ENCODE measurements at places on chromosomes 5 and 9.

DNA sequence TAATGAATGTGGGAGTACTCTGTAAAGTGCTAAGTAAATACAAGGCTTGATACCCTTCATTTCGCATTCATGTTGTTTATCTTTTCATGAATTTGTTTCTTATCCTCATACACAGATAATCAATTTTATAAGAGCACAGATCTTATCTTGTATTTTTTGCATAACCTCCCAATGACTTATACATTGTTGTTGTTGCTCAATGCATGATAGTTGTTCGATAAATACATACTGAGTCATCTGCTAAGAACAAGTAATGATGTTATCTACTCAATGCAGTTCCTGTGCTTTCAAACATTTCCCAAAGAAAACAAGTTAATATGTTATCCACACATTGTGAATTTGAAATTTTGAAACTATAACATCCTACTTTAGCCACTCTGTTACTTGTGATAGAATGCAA is 60.7 kb downstream of the TAF11L14 start:
- DNase-seq: no peak

DNA sequence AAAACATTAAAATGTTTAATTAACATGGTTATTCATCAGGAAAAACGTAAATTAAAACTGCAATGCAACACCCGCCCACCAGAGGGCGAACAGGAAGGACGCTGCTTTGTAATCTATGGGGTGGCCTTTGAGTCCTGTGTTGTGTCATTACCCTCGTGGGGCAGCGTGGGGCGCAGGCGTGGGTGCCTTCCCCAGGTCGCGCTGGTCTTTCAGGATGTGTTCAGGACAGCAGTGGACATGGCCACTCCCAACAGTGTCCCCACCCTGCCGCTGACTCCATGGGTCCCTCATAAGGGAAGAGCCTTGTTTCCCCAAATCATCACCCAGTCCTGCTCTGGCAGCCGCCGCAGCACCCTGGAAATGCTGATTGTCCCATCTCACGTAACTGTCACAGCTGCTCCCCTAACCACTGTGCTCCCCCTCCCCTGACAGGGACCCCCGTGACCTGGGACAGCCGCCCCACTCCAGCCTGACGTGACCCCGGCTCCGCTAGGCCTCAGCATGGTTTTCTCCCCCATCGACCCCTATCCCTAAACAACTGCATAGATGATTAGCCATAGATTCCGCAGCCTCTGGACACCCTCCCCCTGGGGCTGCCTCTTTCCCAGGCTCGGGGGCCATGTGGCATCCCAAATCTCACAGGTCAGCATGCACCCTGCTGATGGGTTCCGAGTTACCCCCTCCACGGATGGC is 36.4 kb downstream of the GLT6D1 start:
- DNase-seq: peak; percentile 10

DNA sequence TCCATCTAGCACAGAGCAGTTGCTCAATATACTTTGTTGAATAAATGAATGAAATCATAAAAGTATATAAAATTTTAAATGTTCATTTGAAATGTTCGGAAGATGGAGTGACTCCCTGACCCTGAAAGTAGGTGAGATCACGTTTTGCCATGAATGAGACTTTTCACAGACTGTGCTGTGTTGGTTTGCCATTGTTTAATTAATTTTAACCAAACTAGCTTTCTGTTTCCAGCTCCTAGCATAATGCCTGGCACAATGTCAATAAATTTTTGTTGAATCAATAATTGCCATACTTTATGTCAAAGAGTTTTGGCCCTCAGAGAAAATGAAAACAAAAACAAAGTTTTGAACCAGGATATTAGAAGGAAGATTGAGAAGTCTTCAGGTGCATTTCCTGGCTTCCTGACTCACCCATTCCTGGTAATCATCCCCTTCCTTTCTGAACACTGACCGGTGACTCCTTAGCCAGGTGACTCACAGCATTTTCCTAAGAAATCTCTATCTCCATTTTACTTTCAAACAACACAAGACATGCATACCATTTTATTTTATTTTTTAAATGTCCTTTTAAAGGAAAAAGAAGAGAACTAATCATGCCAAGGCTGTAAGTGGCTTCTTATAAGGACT is 15.1 kb downstream of the SLC28A3 start:
- DNase-seq: no peak

DNA sequence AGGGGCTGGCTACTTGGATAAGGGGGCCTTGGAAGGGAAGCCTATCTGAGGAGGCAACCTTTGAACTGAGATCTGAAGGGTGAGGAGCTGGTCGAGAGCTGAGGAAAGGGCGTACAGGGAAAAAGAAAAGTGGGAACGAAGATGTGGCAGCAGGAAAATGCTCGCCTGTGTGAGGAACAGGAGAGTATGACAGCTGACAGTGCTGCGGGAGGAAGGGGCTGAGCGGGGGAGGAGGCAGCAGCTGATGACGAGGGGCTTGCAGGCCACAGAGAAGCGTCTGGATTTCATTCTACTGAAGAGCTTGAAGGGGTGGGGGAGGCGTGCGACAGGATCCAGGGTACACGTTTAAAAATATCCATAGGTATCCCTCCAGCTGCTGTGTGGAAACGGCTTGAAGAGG is 28.9 kb downstream of the SH3PXD2B start:
- DNase-seq: no peak

DNA sequence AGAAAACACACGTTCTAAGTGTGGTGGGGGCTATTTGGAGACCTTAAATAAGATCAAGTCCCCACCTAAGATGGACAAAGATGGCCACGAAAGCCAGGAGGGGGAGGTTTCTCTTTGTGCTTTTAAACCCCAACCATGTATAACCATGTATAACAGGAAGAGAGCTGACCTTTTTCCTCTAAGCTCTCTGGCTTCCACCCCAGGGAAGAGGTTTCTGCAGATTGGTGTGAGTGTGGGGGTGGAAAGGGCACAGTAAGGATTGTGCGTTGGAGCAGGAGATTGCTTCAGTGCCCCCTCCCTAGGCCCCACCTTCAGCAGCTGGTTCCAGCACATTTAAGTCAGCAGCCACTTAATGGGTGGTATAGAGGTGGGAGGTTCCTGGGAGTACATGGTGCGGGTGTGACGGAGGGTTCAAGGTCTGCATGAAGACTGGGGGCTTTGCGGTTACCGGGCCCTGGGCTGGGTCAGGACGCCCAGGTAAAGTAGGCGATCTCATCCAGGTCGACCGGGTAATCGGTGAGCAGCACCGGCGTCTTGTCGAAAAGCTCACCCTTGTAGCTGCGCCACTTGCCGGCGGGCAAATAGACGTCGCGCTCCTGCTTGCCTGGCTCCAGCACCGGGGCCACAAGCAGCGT is 6.2 kb downstream of the MYORG start:
- DNase-seq: no peak

- no peak for DNase-seq
Observed at GRCh38 chr5:177474846-177475562, 1.6 kb upstream of the DBN1 start.

- no peak for DNase-seq
Observed at GRCh38 chr5:93161661-93162654, 419.1 kb downstream of the NR2F1-AS1 start.

DNA sequence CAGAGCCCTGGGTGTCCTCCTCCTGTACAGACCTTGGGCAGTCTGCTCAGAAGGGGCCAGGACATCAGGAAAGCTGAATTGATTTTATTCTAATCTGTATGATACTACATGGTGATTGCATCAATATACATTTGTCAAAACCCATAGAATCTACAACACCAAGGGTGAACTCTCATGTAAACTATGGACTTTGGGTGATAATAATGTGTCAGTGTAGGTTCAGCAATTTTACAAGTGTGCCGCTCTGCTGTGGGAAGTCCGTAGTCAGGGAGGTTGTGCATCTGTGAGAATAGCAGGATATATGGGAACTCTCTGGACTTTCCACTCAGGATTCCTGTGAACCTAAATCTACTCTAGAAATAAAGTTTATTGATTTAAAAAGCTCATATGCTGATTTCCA is 155.3 kb upstream of the NFIL3 start:
- DNase-seq: no peak

DNA sequence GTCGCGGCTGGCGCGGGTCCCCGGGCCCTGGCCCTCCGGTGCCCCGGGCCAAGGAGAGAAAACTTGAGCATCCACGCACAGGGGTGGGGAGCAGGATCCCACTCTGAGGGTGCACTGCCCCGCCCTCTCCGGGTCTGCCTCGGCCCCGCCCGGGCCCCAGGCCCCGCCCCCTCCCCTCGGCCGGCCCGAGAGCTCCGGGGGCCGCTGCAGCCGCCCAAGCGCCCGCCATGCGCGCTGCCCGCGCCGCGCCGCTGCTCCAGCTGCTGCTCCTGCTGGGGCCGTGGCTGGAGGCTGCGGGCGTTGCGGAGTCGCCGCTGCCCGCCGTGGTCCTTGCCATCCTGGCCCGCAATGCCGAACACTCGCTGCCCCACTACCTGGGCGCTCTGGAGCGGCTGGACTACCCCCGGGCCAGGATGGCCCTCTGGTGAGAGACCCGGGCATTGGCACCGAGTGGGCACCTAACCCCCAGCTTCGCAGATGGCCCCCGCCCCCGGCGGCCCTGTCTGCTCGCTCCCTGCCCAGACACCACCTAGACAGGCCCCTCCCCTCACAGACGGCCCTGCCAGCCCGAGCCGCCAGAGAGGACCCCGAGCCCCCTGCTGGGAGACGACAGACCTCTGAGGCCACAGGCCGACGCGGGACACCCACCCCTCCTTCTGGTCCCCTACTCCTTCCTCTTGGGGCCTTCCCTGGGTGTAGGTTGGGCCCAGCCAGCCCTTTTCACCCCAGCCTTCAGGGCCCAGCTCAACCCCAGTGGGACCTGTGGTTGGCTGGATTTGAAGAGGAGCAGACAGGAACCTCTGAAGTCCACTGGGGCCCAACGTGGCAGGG is at the start of gene CERCAM:
Gene CERCAM (plus strand): TSS at position 207 of the 831 bp plus-strand sequence. CDS start 21 bp downstream, at position 228.
- peak; percentile 26 for DNase-seq

DNA sequence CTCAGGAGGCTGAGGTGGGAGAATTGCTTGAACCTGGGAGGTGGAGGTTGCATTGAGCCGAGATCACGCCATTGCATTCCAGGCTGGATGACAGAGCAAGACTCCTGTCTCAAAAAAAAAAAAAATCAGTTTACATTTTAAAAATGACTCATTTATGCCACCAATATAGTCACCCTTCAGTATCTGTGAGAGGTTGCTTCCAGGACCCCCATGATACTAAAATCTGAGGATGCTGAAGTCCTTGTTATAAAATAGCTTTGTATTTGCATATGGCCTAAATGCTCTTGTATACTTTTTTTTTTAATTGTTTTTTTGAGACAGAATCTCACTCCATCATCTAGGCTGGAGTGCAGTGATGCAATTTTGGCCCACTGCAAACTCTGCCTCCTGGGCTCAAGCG is 5.8 kb downstream of the OCLN start:
- no peak for DNase-seq

DNA sequence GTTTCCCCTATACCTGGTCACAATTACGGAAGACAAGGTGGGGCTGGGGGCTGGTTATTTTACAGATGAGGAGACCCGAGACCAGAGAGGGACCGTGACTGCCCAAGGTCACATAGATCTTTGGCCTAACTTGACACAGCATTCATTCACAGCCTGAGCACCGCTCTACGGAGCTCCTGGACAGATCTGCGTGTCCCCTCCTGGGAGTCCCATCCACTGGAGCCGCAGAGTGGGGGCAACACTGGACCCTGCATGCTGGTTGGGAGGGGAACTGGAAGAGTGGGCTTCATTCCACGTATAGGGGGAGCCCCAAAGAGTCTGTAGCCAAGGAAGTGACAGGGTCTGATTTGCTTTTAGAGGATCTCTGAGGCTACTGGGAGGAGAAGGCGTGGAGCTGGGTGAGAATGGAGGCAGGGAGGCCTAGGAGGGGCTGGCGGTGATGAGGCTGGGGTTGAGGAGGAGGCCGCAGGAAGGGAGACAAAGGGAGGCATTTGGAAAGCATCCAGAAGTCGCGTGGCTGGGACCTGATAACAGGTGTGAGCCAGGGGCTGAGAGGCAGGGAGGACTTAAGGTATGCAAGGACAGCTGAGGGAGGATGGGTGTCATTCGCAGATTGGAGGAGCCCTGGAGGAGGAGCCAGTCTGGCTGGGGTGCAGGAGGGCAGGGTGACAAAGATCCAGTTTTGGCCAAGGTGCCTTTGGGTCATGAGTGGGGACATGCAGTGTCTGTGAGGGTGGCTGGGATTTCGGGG is 64.3 kb upstream of the IER5L start:
- DNase-seq: no peak

DNA sequence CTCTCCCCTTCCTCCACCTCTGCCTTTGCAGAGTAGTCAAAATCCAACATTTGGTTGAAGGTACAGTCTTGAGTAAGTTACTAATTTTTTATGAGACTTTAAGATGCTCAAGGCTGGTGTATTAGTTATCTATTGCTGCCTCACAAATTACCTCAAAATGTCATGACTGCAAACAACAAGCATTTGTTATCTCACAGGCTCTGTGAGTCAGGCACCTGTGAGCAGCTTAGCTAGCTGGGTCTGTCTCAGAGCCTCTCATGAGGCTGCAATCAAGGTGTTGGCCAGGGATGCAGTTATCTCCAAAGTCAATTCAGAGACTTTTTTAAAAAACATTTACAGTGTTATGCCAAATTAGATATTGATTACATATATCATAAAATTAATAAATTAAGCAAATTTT is 371.3 kb upstream of the RGMB start:
- DNase-seq: no peak

DNA sequence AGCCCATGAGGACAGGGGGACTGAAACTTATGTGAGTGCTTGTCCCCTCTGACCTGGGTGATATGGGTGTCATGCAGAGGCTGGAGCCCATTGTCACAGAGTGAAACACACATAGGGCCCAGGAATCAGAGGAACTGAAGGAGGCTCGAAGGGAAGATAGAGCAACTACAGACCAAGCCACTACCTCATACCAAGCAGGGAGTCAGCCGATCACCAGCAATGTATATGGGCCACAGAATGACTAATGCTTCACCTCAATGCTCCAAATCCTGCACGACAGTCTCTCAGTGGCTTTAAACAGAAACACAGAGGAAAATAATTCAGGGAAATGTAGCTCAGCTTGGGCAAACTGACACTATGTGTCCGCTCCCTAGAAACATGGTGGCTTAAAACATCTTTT is 8.9 kb upstream of the FBXW11 start:
- no peak for DNase-seq

- DNase-seq: no peak
Observed at GRCh38 chr5:125150041-125150669, 403.7 kb upstream of the ZNF608 start.
